ENCODE measurements at places on chromosomes 3 and 15.

DNA sequence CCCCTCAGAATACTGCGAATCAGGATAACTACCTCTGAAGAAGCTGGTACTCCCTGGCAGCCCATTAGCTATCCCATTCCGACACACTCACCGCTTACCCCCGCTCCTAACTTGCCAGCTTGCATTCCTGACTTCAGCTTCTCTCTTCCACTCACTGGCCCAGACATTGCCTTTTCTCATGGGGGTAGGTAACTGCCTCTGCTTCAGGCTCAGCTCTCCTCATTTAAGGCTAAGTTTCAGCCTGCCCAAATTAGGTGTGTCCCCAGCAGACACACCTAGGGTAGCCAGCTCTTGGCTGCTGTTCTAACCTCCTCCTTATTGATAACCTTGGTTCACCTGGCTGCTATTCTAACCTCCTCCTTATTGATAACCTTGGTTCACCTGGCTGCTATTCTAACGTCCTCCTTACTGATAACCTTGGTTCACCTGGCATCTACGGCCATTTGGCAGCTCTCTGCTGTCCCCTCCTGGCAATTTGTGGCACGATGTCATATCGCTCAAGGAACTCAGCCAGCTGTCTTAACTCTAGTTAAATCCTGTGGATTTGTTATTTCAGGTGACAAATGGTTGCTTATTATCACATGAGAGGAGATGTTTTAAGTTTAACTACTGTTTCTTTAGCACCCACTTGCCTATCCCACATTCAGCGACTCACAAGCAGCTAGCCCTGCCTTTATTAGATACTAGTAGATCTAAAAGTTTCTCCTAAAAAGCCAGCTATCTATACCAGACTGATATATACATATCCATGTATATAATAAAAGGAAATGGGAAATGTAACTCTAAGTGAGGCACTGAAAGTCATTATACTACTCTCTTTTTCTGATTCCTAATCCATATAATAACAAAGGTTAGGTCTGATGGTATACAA lies 106.5 kb upstream of the ACP3 start:
- DNase-seq, result no peak

DNA sequence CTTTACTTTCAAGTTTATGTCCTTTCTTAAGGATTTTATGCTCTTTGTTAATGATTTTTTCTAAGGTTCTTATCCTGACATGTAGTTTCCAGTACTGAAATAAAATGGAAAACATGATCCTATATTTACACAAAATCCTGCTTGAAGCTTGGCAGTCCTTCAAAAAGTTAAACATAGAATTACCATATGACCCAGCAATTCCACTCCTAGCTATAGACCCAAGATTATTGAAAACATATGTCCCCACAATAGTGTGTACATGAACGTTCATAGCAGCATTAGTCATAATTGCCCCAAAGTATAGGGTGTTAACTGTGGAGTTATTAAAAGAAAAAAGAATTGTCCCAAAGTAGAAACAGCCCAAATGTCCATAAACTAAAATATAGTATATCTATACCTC lies 33.2 kb downstream of the ITGB5 start:
- DNase-seq, result no peak

DNA sequence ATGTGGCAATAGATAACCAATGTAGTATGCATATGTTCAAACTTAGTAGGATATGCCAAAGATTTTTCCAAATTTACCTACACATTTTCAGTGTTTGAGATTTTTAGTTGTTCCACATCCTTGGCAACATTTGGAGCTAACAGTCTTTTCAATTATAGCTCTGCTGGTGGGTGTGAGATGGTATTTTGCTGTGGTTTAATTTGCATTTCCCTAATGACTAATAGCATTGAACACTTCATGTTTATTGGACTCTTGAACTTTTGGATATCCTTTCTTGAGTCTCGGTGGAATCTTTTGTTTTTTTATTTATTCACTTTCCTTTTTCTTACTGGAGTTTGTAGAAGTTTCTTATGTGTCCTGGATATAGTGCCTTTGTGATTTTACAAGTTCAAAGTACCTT lies 11.0 kb upstream of the ILDR1 start:
- no peak for DNase-seq

GRCh38 chr15:32743411-32744140 lies 25.8 kb downstream of the GREM1 start:
- no peak for DNase-seq

- no peak for DNase-seq
Observed at GRCh38 chr15:28885630-28886430, at the start of gene APBA2. Gene APBA2, plus strand, starts transcription at chr15:28885974. Its CDS starts 167,911 bp downstream, at chr15:29053885.
